Stimulated activated CD8-positive, alpha-beta memory T cell treated with anti-CD3 and anti-CD28 coated beads, Interleukin-7, amount 100 ng/mL, for 24 hours (primary cell): ENCODE measurements at places on chromosomes 11 and 22.

DNA sequence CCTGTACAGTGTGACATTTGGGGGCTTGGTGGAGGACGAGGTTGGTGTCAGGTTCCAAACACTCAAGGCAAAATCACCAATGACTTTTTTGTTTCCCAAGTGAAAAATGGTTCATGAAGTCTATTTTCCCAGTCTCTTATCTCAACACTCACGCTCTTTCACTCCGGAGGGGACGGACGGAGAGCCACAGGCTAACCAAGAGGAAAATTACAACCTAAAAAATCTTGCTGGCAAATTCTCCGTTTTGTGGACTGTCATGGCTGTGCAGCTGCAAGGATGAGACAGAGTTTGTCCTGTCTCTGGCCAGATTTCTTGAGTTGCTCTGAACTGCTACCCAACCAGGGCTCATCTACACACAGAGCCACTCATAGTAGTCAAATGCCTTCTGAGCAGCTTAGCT, 101.2 kb downstream of the ABTB2 start:
- DNase-seq = no peak

DNA sequence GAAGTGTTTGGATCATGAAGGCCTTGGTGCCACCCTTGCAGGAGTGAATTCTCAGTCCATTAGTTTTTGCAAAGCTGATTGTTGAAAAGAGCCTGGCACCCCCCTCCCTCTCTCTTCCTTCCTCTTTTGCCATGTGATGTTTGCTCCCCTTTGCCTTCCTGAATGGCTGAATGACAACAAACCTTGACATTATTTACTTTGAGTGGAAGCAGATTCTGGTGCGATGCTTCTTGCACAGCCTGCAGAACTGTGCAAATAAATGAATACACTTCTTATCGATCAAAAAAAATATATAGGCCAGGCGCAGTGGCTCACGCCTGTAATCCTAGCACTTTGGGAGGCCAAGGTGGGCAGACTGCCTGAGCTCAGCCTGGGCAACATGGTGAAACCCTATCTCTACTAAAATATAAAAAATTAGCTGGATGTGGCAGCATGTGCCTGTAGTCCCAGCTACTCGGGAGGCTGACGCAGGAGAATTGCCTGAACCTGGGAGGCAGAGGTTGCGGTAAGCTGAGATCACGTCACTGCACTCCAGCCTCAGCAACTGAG, 2.0 kb upstream of the NARS2 start:
- DNase-seq = no peak

GRCh38 chr11:62108017-62108750, 15.6 kb upstream of the INCENP start:
- DNase-seq = no peak

- DNase-seq = no peak
Observed at GRCh38 chr11:60280412-60280811, at the start of gene MS4A4A. Gene MS4A4A, plus strand, starts transcription at chr11:60280666. Its CDS starts 10 bp downstream, at chr11:60280676.

- no peak for DNase-seq
Observed at GRCh38 chr11:6498121-6498520, 1.0 kb downstream of the DNHD1 start.

DNA sequence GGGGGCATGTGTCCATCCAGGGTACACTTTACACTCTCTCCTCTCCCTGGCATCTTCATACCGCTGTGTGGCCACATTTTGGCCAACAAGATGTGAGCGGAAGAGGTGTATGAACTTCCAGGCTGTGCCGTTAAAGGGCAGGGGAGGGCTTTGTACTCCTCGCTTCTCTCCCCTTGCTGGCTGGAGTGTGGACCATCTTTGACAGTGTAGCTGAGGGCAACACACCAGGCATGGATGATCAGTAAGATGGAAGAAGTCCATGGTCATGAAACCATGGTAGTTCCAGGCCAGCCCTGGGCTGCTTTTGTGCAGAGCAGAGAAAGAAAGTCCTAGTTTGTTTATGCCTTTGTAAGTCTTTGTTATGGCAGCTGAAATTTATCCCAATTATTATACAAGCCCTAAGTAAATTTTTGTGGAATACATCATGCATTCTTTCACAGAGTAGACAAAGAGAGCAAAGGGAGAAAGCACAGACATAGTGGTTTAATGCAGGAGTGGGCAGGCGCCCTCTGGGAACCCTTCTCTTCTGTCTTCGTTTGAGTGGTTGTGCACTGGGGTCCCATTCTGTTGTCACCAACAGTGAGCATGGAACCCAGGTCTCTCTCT, 70.4 kb downstream of the FBXO7 start:
- DNase-seq = no peak

DNA sequence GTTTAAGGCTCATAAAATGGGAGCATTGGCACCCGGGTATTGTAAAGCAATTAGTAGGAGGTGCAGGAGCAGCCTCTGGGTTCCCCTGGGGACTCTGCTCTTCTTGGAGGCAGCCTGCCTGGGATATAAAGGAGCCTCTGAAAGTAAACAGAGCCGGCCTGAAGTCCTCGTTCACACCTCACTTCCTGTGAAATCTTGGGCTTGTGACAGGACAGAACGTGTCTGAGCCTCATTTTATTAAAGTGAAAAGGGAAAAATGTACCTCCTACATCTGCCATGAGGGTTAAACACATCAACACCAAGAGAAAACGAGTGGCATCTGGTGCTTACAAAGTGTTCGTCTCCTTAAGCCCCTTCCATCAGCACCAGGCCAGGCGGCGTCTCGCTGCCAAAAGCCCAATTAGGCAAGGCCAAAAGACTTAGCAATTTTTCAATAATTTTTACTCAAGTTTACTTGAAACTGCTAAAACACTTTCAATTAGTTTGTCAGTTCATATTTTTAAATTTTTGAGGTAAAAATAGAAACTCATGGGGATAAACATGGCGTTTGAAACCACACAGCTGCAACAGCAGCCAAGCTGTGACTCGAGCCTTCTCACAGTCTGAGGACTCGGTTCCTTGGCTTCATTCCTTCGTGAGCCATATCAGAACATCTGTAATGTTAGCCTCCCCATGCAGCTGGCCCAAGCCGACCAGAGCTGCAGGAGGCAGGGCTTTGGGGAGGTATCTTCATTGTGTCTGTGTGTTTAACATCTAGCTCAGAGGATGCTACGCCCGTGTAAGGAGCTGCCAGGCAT, 33.6 kb downstream of the MAP6 start:
- no peak for DNase-seq

- no peak for DNase-seq
Observed at GRCh38 chr11:65575568-65576231, at the start of gene EHBP1L1. Gene EHBP1L1, plus strand, starts transcription at chr11:65576053. Its CDS starts 250 bp downstream, at chr11:65576303.

- no peak for DNase-seq
Observed at GRCh38 chr11:2752204-2752770, 52.5 kb upstream of the KCNQ1OT1 start.

GRCh38 chr11:134514354-134514951, 102.4 kb upstream of the B3GAT1 start:
- no peak for DNase-seq

DNA sequence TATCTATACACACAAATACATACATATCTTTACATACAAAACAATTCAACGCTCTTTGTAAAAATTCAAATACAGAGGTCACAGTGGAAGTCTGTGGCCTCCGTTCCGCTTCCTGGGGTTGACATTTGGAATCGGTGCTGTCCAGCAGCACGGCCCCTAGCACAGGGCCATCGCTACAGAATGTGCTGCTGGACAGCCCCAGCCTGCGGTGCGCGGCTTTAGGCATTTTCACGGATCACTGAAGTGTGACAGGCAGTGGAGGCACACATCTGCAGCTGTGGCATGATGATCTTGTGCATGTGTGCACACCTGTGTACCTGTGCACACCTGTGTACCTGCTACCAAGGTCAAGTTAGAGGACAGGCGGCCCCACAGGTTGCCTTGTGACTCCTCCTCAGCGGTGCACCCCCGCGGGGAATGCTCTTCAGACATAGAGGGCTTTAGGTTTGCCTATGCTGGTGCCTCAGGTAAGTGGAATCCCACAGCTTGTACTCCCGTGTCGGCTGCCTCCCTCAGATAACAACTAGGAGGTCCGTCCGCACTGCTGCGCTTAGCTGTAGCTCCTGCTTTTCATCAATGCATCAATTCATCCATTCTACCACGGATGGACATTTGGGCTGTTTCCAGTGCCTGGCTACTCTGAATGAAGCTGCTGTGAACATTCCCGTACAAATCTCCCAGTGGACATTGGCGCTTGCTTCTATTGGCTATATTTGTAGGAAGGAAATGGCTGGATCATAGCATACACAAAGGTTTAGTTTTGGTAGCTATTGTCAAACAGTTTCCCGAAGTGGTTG, 29.9 kb downstream of the GAL start:
- no peak for DNase-seq

- no peak for DNase-seq
Observed at GRCh38 chr11:88102598-88102934, 72.7 kb downstream of the RAB38 start.

DNA sequence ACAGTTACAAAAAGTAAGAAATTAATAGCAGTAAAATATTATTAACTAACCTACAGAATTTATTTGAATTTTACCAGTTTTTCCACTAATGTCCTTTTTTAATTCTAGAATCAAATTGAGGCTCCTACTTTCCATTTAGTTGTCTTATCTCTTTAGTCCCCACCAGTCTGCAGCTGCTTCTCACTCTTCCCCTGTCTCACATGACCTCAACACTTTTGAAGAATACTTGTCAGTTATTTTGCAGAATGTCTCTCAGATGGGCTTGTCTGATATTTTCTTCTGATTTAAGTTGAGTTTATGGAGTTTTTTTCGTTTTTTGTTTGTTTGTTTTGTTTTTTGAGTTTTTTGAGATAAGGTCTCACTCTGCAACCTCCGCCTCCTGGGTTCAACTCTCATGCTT, 74.3 kb upstream of the ADORA2A start:
- DNase-seq = no peak

DNA sequence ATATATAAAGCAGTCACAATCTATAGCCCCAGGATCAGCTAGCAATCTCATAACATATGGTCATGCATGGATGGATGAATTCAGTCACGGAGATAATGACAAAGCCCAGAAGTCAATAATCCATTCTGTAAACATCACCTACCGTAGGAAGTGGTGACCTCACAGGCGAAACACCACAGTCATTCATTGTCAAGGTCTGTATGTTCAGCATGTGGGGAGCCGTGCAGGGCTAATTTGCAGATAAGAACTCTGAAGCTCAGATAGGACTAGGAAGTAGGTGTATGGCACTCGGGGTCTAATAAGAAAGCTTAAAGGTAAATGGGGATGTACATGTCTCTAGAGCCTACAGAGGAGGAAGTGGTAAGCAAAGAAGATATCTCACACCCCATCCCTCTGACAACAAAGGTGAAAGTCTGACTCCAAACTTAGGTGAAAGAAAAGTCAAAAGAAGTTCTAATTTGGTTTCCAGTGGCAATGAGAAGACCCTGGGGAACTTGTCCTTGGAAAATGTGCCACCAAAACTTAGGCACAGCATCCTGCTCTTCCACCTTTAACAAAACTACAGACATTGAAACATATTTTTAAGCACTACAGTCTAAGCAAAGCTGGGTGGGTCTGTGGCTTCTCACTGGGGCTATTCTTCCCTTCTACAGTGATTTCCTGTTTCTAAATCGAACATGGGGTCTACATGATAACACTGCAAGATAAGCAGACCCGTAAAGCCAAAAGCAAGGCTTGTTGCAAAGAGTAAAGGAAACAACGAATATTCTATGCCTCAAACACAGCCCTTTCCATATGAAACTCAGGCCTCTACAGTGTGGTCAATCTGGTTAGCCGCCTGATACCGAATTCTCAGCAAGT, 5.2 kb downstream of the CRTAM start:
- no peak for DNase-seq

DNA sequence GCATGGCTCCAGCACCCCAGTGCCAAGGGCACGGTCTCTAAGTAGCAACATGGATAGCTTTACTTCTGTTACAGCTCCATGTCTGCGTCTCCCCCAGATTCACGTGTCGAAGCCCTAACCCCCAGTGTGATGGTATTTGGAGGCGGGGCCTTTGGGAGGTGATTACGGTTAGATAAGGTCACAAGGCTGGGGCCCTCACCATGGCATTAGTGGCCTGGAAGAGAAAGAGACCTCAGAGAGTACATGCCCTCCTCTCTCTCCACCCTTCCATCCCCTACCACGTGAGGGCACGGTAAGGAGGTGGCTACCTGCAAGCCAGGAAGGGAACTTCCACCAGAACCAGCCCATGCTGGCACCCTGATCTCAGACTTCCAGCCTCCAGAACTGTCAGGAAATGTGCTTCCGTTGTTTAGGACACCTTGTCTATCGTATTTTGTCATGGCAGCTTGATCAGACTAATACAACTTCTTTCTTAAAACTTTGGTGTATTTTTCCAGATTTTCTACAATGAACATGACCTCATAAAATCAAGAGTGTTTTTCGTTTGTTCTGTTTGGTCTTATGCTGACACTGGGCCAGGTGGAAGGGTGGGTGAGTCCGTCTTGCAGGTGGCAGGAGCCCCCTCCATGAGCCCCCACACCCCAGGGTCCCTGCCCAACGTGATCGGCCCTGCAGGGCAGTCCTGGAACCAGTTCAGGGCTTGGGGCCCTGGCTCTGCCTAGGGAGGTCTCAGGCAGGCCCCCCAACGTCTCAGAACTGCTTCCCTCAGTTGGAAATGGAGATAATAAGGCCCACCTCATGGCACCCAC, 10.7 kb downstream of the RTN4R start:
- DNase-seq = no peak
